Astrocyte (in vitro differentiated cells and primary cell): ENCODE measurements at places on chromosomes 1 and 21.
A peak's percentile ranks its signal among the peaks of the same experiment; 100 is the strongest.

DNA sequence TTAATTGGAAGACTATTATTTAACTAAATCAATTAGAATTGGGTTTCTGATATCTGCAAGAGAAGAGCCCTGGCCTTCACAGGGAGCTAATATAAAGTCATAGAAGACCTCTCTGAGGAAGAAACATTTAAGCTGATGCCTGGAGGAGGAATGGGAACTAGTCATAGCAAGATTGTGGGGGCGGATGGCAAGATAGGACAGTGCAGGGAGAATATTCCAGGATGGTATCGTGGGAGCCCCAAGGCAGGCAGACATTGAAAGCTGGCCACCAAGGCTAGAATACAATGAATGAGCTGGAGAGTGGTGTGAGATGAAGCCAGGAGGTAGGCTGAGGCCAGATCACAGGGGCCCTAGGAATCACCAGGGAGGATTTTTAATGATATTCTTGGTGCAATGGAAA, 20.8 kb upstream of the MYSM1 start:
- DNase-seq = peak; percentile 14

- no peak for DNase-seq
These were observed 81.1 kb downstream of the NR5A2 start for GRCh38 chr1:200108659-200109058.

- DNase-seq = no peak
These were observed 8.6 kb downstream of the AIM2 start for GRCh38 chr1:159067699-159068621.

GRCh38 chr21:45299864-45300785, 12.4 kb upstream of the POFUT2 start:
- DNase-seq = peak; percentile 86

DNA sequence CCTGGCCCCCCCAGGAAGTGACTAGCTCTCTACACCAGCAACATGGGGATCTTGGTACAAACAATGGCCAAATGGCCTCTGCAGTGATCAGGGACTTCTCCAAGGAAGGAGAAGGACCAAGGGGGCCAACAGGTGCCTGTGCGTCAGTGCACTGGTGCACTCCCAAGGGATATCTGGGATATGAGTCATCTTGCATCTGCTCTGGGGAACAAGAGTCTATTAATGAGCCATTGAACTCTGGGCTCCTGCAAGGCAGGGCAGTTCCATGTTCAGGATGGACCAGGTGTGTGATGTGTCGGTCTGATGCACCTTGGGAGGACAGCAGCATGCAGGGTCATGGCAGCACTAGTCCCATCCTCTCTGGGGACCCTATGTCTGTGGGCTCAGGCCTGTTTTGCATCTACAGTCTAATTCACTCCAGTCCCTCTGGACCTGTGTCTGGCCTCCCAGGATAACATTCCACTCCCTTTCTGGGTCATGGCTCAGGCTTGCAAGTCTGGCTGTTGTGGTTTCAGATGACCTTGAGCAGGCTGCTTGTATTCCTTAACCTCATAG, 125.3 kb downstream of the TRABD2B start:
- no peak for DNase-seq

DNA sequence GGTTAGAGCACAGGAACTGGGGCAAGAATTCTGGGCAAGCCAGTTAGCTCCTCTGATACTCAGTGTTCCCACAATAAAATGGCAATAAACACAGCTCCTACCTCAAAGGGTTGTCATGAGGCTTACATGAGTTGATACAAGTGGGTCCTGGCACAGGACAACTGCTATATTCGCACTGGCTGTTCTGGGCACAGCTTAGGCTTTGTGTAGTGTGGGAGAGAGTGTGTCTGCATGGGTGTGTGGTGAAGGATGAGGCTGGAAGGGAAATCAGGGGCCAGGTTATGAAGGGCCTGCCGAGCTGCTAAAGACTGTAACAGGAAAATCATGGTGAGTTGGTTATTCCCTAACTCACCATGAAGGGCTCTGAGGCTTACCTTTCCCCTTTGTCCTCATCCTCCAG, 18.7 kb downstream of the ETV3 start:
- DNase-seq = no peak

GRCh38 chr1:10510520-10511493, 36.1 kb downstream of the PEX14 start:
- peak; percentile 95 for DNase-seq

- no peak for DNase-seq
These were observed 176.6 kb upstream of the ADAMTS5 start for GRCh38 chr21:27143476-27143875.

- peak; percentile 4 for DNase-seq
These were observed 53.3 kb upstream of the FAM89A start for GRCh38 chr1:231093156-231093922.

DNA sequence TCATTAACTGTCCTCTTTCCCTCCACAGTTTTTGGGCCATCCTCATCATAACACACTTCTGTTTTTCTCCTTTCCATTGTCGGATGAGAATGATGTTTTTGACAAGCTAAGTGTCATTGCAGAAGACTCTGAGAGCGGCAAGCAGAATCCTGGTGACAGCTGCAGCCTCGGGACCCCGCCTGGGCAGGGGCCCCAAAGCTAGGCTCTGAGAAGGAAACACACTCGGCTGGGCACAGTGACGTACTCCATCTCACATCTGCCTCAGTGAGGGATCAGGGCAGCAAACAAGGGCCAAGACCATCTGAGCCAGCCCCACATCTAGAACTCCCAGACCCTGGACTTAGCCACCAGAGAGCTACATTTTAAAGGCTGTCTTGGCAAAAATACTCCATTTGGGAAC, 28.6 kb upstream of the IFNAR1 start:
- DNase-seq = no peak

DNA sequence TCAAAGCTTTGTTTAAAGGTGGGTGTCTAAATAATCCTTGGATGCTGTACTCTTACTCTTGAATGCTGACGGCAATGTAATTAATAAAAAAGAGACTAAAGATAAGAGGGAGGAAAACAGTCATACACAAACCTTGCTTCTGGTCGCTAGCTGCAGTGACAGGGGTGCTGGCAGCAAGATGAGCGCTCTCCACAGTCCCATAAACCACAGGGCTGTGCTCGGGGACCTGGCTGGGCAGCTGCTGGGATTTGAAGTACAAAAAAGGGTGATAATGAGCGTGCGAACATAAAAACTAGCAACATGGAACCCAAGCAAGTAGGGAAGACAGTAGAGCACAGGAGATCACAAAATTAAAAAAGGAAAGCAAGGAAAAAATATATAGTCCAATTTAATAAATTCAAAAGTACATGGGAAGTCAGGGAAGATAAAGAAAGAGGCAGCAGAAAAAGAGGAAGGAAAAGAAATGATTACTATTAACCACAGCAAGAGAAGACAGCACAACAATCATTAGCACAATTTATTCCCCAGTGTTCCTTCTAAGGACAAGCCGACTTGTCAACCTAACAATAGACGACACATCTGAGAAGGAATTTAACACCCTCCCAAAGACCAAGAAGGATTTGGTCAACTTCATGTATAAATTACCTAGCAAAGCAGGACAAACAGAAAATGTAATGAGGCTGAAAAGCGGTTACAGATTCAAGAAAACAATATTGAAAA, 162.9 kb upstream of the HP1BP3 start:
- DNase-seq = no peak

DNA sequence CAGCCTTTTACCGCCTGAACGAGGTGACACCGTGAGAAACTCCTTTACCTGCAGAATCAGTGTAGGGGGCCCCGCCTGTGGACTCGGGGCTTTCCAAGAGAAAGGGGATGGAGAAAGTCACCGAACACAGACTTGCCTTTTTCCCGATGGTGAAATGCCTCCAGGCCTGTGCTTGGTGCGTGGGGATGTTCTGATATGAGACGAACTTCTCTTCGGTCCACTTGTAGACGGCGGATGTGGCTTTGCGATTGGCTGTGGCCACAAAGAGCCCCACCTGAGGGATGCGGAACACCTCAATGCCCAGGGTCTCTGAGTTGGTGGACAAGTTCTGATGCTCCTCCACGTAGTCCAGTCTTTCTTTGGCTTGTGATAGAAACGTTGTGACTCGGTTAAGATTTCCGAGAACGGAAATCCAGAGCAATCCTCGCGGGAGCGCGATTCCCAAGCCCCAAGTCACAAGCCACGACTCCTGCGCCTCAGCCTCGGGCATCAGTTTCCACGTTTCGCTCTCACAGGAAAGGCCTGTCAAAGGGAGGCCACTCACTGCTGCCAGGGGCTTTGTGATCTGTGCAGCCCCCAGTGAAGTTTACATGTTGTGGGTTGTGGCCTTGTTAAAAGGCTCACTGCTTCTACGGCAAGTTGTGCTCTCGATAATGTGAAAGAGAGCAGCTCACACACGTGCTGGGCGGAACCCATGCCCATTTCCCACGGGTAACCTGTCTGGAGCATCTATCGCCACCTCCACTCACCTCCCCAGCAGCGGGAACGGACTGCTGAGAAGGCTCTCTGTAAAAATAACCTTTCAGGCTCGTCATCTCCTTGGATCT, 12.6 kb downstream of the KRTAP10-1 start:
- DNase-seq = no peak

- no peak for DNase-seq
These were observed 696.7 kb downstream of the PTPRU start for GRCh38 chr1:29933067-29933466.

- DNase-seq = no peak
These were observed 132.1 kb upstream of the EDN2 start for GRCh38 chr1:41616563-41616962.

DNA sequence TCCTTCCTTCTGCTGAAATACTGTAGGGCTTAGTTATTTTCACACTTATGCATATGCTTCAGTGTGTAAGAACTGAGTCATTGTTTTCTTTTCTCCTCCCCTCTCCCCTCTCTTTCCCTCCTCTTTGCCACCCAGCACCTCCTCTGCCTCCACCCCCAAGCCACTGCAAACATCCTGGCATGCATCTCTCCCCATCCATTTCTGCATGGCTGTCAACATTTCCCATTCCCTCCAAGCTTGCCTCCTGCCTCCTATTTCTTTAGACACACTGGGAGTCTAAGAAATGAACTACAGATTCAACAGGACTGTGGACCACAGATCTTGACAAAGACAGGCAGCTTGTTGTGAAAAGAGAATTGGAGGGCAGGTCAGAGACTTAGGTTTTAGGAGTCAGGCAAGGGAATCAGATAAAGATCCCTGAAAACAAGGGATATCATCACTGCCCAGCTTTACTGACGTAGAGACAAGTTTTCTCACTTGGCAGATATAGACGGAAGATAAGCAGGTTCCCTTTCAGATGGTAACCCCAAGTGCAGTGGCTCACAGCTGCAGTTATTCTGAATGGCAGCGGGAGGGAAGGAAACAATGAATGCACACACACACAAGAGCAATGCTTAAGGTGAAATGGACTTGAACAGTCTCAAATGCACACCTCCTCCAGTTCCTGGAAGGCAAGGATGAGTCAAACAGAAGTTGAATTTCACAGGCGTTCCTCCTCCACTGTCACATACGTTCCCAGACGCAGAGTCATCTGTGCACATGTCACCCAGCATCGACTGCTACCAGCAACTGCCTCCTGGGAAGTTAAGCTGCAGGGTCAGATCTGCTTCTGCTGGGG, 56.1 kb downstream of the HIVEP3 start:
- DNase-seq = peak; percentile 98

- DNase-seq = no peak
These were observed 203.1 kb upstream of the CAMK1G start for GRCh38 chr1:209380420-209380819.

DNA sequence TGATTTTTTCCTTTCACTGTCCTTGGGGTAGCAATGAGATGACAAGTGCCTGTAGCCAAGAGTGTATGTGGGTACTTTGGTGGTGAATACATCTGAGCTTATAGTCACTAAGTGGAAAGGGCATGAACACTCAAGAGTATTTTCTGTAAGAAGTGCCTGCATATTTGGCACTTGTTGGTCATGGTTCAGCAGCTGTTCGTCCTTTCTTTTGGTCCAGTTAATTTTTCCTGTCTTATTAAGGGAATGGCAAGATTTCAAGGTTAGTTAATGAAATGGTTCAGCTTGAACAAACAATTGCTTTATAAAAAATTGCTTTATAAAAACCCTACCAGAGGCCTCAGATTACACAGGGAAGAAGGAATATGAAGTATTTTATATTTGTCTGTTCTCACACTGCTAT, 48.6 kb upstream of the GPR52 start:
- DNase-seq = peak; percentile 26

DNA sequence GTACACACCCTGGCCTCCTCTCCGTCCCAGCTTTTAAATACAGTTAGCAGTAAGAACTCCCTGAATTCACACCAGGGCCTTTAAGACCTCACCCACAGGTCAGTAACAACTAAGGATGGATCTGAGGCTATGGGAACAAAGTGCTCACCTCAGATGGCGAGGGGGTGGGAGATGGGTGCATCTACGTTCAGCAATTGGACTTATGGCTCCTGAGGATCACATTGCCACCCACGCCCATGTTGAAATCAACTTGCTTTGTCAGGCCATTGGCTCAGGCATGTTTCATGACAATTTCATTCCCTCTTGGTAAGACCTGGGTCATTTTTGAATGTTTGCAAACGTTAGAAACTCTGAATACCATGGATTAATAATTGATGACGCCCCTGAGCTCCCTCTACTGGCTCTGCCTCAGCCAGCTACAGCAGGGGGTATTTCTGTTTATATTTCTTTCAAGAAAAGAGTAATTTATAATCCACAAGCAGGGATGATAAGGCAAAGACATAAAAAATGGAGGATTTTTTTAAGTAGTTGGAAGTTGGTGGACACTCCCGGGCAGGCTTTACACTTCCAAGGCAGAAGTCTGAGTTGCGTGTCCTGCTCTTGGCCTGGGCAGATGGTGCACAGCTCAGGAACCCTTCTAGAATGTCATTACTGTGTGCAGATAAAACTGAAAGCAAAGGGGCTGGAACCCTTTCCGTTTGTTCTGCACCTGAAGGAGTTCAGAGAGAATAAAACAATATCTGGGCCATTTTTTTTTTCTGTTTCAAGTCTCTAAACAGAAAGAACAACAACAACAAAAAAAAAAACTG, 13.7 kb upstream of the LBR start:
- no peak for DNase-seq

DNA sequence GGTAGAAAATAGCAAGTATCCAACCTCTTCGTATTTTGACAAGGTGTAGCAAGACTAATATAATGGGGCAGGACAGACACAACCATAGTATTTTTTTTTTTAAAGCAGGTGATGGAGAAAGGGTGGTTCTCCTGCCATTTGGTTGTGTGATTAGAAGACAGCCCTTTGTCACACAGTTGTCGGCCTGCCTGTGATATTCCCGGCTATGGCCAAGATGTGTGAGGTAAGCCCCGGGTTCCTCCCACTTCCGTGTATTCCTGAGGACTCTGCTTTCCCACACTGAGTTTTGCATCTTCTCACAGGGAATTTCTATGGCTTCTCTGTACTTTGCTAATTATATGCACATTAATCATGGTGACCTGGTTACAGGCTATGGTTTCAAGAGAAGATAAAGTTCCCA, 35.9 kb downstream of the ZNF496 start:
- peak; percentile 7 for DNase-seq

DNA sequence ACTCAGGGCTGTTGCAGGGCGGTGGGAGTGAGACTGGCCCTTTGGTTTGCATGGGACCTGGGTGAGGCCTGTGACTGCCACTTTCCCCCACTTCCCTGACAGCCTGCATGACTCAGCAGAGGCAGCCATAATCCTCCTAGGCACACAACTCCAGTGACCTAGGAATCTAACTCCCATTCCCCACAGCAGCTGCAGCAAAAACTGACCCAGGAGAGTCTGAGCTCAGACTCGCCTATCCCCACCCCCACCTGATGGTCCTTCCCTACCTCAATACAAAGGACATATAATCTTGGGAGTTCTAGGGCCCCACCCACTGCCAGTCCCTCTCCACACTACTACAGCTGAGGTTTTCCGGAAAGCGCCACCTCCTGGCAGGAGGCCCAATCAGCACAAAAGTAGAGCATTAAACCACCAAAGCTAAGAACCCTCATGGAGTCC, 26.7 kb downstream of the NDC1 start:
- no peak for DNase-seq

- peak; percentile 99 for DNase-seq
These were observed 146.1 kb upstream of the FGGY start for GRCh38 chr1:59150577-59151386.

GRCh38 chr21:16821588-16821987, 691.3 kb upstream of the CXADR start:
- peak; percentile 45 for DNase-seq
